Islet precursor cell (in vitro differentiated cells): ENCODE measurements at places on chromosomes 12 and 14.

DNA sequence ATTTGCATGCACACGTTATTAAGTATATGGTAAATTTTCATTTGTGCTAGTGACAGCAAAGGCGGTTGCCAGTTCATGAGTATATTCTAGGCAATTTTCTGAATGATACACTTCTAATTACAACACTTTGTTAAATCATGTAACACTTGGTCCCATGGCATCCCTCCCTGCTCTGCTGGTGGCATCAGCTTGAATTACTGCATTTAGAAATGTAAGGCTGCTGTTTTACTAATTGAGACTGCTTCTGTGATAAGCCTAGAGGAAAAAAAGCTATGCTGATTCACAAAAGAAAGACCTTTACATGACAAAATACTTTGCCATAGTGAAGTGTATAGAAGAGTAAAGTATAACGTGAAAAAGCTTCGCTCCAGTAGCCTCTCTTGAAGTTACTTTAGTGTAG, 636.1 kb downstream of the KCNH5 start:
- no peak for DNase-seq

- peak; percentile 56 for DNase-seq
These were observed 379.8 kb downstream of the DPF3 start for GRCh38 chr14:72513965-72514659.

DNA sequence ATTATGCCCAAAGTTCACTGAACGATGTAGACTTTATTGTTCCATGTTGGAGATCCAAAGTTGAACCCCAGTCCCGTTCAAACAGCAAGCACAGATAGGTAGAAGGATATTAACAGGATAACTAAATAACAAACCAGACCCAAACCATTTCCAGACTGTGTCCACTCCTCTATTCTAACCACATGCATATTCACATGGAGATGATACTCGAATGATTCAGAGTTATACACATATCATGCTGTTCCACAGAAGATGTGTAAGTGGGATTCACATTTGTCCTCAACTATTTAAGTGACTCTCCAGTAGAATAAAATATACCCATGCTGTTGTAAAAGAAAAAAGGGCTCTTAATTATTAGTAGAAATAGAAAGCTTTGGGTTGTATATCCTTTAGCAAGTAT, 185.9 kb downstream of the ITPR2 start:
- DNase-seq = no peak

- no peak for DNase-seq
These were observed 6.6 kb downstream of the CHST11 start for GRCh38 chr12:104463368-104463767.

GRCh38 chr12:45216983-45217485, 1.1 kb downstream of the ANO6 start:
- no peak for DNase-seq

DNA sequence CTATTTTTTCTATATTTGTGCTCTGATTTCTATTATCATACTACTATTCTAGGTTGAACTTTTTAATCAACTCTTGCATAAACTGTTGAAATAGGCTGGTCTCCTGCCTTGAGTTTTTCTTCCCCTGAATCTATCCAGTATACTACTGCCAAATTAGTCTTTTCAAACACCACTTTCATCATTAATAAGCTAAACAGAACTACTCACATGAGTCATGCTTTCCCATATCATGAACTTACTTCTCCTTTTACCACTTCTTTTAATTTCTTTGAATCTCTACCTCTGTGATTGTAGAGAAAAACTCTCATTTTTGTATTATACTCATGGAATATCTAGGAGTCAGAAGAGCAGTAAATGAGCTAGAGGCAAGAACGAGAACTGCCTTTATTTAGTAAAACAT, 340.3 kb upstream of the PDE3A start:
- DNase-seq = no peak

GRCh38 chr14:41899416-41899815, 292.7 kb downstream of the LRFN5 start:
- DNase-seq = no peak

- no peak for DNase-seq
These were observed 11.2 kb upstream of the DHRS2 start for GRCh38 chr14:23624830-23625404.

- no peak for DNase-seq
These were observed 228.2 kb upstream of the PPFIA2 start for GRCh38 chr12:81987371-81987770.
